ENCODE measurements at places on chromosomes 13 and 19. TPM values are rescaled to one million over a fixed set of nuclear protein-coding genes. Genes with fewer than 3 reads are reported as not detected.

Gene C19orf85
- not detected for total RNA-seq

Gene PLPPR3
- total RNA-seq = not detected

Gene ANKLE1
- total RNA-seq = 0.51 TPM

Gene JAK3
- 4.0 TPM for total RNA-seq

Gene PSG4
- not detected for total RNA-seq

Gene ZNF780B
- 13.6 TPM for total RNA-seq

Gene DLEU7
- total RNA-seq = not detected
